ENCODE measurements at places on chromosomes 16 and 17.

- no peak for DNase-seq
- H3K27me3 ChIP-seq, result no peaks in the 10 kb centered on the region
- H3K4me3 ChIP-seq, result no peak overlapping the region
These were observed 301.7 kb upstream of the IRX5 start for GRCh38 chr16:54628796-54629625.

DNA sequence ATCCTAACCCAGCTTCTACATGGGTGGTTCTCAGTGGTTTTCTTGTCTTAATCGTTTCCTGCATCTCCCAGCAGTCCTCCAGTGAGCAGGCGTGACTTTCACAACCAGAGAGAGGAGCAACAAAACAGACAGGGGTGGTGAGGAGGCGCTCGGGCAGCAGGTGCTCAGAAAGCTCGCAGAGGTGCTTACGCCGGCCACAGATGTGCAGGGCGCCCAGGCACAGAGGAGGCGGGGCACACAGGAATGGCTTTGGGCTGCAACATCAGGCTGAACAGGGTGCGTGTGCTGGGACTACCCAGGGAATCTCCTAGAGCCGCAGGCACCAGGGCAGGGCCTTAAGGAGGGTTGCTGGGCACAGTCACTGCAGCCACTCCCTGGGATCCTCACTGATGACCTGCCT, 32.6 kb downstream of the KLHDC4 start:
- peaks cover 8% of the 10 kb centered on the region for H3K36me3 ChIP-seq
- no peak overlapping the region for H3K27ac ChIP-seq
- no peak overlapping the region for H3K4me3 ChIP-seq
- no peaks in the 10 kb centered on the region for H3K27me3 ChIP-seq
- DNase-seq, result no peak

- H3K27ac ChIP-seq, result no peak overlapping the region
- no peaks in the 10 kb centered on the region for H3K27me3 ChIP-seq
- no peaks in the 10 kb centered on the region for H3K36me3 ChIP-seq
- no peak for DNase-seq
These were observed 7.5 kb upstream of the ABCC3 start for GRCh38 chr17:50627036-50627781.

- H3K4me3 ChIP-seq, result no peak overlapping the region
- no peak overlapping the region for H3K27ac ChIP-seq
- no peak for DNase-seq
- H3K4me1 ChIP-seq, result peaks cover 8% of the 10 kb centered on the region
- H3K36me3 ChIP-seq, result no peaks in the 10 kb centered on the region
These were observed 14.0 kb downstream of the ABCC1 start for GRCh38 chr16:15963307-15963910.

- no peak for DNase-seq
- H3K4me1 ChIP-seq, result no peaks in the 10 kb centered on the region
- H3K4me3 ChIP-seq, result no peak overlapping the region
- no peak overlapping the region for H3K27ac ChIP-seq
- no peaks in the 10 kb centered on the region for H3K27me3 ChIP-seq
These were observed 15.4 kb downstream of the SEZ6L2 start for GRCh38 chr16:29883987-29884386.

GRCh38 chr16:78364556-78364880, 265.1 kb downstream of the WWOX start:
- DNase-seq, result no peak
- H3K27me3 ChIP-seq, result no peaks in the 10 kb centered on the region
- no peaks in the 10 kb centered on the region for H3K36me3 ChIP-seq
- H3K27ac ChIP-seq, result no peak overlapping the region
- H3K4me3 ChIP-seq, result no peak overlapping the region

GRCh38 chr16:58187092-58187491, 10.8 kb downstream of the CSNK2A2 start:
- no peak for DNase-seq
- no peaks in the 10 kb centered on the region for H3K27me3 ChIP-seq
- H3K36me3 ChIP-seq, result peaks cover 8% of the 10 kb centered on the region
- no peaks in the 10 kb centered on the region for H3K4me1 ChIP-seq

DNA sequence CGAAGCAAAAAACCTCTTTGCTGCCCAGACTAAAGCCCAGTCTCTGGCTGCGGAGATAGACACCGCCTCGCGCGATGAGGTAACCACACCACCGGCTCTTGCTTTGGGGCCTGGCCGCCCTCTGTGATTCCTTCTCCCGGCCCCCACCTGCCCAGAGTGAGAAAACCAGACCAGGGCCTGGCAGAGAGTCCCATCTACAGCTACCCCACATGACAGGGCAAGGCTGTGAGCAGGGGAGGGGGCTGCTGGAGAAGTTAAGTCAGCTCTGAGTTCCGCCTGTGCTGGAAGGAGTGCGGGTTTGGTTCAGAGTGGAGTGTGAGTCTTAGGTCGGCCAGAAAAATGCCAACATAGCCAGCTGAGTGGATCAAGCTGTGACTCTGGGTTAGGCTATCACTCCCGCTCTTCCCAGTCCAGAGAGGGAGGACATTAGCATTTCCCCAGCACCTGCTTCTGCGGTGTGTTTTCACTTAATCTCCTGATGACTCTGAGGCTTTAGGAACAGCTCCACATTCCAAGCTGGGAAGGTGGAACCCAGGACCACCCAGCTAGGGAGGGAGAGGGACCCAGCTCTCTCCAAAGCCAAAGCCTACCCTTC, 139.0 kb downstream of the RAB11FIP4 start:
- H3K27me3 ChIP-seq, result no peaks in the 10 kb centered on the region
- DNase-seq, result no peak
- H3K4me1 ChIP-seq, result no peaks in the 10 kb centered on the region

GRCh38 chr17:78488867-78489634, 88.1 kb downstream of the DNAH17 start:
- H3K4me3 ChIP-seq, result no peak overlapping the region
- H3K27ac ChIP-seq, result no peak overlapping the region
- no peaks in the 10 kb centered on the region for H3K36me3 ChIP-seq
- H3K4me1 ChIP-seq, result no peaks in the 10 kb centered on the region
- no peak for DNase-seq

DNA sequence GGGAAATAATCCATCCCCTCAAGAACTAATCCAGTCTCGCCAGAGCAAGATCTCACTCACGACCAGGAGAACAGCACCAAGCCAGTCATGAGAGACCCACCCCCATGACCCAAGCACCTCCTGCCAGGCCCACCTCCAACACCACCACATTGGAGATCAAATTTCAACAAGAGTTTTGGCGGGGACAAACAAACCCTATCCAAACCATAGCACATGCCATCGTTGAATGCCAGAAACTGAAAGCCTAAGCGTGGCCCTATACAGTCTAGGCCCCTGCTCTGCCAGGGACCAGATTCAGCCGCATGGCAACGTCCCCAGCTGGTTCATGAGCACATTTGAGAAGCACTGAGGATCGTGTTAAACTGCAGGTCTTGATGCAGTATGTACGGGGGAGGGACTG, 57.3 kb downstream of the AXIN2 start:
- no peak for DNase-seq
- H3K4me3 ChIP-seq, result no peak overlapping the region
- H3K27me3 ChIP-seq, result no peaks in the 10 kb centered on the region
- no peak overlapping the region for H3K27ac ChIP-seq
- H3K4me1 ChIP-seq, result peaks cover 2% of the 10 kb centered on the region
